ENCODE measurements at places on chromosomes 1 and 21.

GRCh38 chr1:243364330-243364729, 108.5 kb downstream of the SDCCAG8 start:
- DNase-seq: no peak

DNA sequence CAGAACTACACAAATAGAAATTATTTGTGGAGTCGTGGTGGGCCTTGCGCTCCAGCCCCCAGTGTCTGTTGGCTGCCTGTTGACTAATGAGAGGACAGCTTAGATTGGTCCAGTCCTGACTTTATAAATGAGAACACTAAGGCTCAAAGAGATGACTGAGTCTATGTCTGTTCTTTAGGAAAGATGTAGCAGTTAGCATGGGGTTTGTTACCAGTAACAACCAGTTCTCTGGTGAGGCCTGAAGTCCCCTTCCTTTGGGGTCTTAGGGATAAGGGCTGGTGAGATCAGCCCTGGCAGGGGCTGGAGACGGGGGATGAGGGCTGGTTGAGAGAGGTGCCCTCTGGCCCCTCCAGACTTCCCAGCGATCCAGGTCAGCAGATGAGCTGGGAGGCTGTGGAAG, 9.1 kb downstream of the TOR3A start:
- DNase-seq: no peak

GRCh38 chr1:17458794-17459193, 19.3 kb upstream of the RCC2 start:
- DNase-seq: no peak

GRCh38 chr1:246008363-246008831, 498.7 kb downstream of the SMYD3 start:
- DNase-seq: no peak

- no peak for DNase-seq
Measured at GRCh38 chr1:97660431-97661105, 260.3 kb downstream of the DPYD start.

DNA sequence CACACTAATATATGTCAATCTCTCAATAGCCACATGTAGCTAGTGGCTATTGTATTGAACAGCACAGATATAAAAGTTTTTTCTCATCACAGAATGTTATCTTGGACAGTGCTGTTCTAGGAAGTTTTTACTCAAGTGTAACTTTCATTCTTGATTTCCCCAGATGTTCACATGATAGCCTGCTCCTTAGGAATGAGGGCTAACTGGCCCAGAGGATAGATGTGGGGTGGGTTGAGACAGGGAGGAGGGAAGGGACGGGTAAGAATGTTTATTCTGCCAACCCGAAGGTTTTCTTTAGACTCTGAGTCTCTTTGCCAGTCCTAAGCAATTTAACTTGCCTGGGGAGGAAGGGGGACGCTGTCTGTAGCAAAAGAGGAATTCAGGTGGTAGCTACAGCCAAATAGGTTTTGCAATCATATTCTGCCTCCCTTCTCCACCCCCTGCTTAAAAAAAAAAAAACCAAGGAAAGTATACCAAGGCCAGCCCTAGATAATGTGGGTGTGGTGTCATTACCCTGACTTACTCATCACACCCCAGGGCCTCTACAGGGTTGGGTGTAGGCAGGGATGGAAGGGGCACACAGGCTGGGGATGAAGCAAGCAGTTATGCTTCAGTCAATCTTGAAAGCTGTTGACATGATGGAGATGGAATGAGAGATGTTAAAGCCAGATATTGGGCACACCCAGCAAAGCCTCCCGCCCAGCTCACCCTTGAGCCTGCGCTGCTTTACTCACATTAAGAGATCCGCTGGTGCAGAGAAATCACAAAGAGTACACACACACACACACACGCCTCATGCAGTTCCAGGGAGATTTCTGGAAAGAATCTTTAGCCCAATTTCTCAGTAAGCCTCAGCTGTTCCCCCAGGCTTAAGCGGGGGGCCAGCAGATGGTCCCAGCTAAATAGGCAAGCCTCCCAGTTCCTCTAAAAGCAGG, 59.9 kb downstream of the PLXNA2 start:
- no peak for DNase-seq

- DNase-seq: no peak
Measured at GRCh38 chr21:29418813-29419212, 120.1 kb downstream of the BACH1 start.

DNA sequence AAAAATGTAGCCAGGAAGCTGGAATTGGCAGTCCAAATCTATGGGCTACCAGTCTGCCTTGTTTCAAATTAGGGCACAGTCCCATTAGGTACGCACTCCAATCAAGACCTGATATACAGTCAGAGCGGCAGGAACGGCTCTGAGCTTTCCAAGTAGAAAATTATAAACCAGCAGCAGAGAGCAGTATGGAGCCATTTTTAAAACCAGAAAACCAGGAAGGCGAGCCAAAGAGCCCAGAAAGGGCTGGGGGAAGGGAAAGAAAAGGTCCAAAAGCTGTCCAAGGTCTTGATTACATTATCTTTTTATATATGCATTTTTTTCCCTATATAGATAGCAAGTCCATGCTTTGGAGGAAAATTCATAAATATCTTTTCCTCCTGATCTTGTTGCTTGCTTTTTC, 719.0 kb downstream of the RWDD3 start:
- DNase-seq: no peak

- DNase-seq: no peak
Measured at GRCh38 chr1:20109223-20109856, 10.0 kb downstream of the PLA2G2D start.

- no peak for DNase-seq
Measured at GRCh38 chr1:74686928-74687327, 13.3 kb upstream of the ERICH3 start.

DNA sequence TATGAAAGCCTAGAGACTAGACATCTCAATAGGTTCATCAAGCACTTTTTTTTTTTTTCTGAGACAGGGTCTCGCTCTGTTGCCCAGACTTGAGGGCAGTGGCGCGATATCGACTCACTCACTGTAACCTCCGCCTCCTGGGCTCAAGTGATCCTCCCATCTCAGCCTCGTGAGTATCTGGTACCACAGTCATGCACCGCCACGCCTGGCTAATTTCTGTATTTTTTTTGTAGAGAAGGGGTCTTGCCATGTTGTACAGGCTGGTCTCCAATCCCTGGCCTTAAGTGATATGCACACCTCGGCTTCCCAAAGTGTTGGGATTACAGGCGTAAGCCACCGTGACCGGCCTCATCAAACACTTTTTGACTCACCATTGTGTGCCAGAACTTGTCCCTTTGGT, 613 bp upstream of the GPATCH4 start:
- no peak for DNase-seq

- DNase-seq: no peak
Measured at GRCh38 chr1:177585302-177586220, 384.3 kb downstream of the SEC16B start.

- no peak for DNase-seq
Measured at GRCh38 chr1:32404946-32405345, 10.7 kb upstream of the BSDC1 start.
